ENCODE measurements at places on chromosomes 6 and 20.

GRCh38 chr6:114055349-114055748, 84.4 kb upstream of the HDAC2 start:
- DNase-seq, result no peak

DNA sequence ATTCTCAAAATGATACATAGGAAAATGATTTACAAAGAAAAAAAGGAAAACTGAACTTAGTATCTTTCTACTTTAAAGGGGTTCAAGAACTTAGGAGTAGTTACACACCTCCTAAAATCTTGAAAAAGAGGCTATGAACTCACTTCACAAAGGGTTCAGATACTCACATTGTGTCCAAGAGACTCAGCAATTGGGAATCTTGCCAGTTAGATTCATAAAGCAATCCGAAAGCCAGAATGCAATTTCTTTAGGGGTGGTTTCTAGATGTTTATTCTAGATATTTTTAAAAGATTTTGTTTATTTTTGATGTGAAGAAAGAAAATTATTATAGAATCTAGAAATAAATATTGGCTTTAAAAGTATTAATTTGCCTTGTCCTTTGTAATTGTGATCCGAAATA, 1.7 kb upstream of the MYB start:
- no peak for DNase-seq

GRCh38 chr20:60573003-60573680, 614.9 kb downstream of the CDH26 start:
- DNase-seq, result no peak

GRCh38 chr6:140236732-140237131, 862.3 kb upstream of the CITED2 start:
- no peak for DNase-seq

- DNase-seq, result no peak
These were observed 304.9 kb upstream of the PRDM1 start for GRCh38 chr6:105781248-105781647.

GRCh38 chr6:112296694-112297093, 42.3 kb upstream of the LAMA4 start:
- no peak for DNase-seq
